ENCODE measurements at places on chromosomes 4 and X.
A peak's percentile ranks its signal among the peaks of the same experiment; 100 is the strongest.

DNA sequence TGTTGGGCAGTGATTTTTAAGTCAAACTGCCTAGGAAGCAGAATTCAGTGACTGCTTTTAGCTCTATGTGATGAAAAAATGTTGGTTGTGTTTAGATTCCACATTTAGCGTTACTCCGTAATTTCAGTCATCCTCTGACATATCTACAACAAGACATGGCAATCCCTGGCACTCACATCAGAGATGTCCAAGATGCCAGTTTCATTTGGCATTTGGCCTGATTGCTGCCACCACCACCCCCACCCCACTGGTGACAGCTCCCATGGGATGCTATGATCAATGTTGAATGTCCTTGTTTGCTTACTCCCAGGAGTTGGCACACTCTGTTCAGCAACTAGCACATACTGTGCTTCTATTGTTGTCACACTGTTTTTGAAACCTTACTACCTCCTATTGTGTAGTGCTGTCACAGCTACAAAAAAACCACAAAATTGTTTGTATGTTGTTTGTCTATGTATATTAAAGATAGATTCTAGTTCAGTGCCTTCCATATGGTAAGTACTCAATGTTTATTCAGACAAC, 101.4 kb downstream of the AWAT2 start:
- no peak for DNase-seq

- DNase-seq, result no peak
These were observed 12.6 kb downstream of the SRD5A3 start for GRCh38 chr4:55358668-55359067.

DNA sequence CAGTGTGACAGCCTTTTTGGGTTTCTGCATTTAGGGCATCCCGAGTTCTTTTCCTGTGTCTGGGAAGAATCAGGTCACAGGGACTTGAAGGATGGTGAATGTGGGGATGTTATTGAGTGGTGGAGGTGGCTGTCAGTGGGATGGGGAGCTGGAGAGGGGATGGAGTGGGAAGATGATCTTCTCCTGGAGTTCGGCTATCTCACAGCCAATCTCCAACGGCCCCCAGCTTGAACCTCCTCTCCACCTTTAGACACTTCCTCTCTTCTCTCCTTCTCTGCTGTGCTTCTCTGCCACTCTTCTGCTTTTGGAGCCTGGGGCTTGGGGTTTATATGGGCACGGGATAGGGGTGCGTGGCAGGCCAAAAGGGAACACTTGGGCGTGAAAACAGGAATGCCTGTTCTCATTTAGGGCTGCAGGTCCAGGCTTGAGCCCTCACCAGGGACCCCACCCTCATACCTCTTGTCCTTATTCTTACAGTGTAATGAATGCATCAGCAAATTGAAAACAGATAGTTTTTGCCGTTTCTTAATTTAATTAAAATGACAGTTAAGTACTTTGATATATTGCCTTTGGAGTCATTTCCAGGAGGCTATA, 37.5 kb downstream of the USP9X start:
- no peak for DNase-seq

DNA sequence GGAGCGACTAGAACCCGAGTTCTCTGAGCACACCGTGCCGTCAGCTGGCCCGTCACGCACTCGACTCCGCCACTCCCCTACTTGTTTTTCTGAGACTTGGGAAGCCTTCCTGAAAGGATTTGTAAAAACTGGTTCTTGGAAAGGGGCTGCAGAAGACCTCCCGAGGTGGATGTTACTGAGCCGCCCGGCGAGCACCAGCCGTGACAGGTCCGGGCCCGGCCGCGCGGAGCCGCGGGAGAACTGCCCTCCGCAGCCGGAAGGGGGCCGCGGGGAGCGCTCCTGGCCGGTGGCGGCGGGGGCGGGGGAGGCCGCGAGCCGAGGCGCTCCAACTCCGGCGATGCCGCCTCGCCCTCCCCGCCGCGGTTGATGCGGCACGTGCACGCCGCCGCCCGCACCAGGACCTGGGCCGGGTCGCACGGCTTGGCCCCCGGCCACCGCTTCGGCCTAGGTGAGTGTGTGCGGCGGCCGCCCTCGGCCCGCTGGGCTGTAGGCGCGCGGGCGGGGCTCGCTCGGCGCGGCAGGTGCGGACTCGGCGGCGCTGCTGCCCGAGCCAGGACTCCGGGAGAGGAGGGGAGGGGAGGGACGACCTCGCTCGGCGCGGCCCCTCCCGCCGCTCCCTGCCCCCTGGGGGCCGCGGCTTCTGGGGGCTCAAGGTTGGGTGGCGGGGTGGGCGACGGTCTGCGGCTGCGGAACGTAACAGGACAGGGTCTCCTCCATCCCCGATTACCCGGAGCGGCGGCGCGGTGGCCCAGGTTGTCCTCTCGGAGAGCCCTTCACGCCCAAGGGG, 1.7 kb downstream of the SPRY1 start:
- DNase-seq, result peak; percentile 68

DNA sequence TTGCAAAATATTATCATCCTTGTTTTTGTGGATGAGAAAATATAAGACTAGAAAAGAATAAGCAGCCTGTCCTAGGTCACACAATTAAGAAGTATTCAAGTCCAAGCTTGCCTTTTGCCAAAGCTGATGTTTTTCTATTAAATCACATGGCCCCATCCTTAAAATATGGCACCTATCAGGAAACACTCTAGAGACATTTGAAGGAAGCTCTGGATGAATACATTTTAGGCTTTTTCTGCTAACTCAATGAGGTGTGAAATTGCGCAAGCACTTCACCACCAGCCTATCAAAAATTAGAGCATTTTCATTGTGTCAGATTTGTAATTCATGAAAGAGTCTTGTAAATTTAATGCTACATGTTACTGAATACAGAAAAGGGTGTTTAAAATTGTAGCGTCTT, 251.1 kb upstream of the MAD2L1 start:
- no peak for DNase-seq

DNA sequence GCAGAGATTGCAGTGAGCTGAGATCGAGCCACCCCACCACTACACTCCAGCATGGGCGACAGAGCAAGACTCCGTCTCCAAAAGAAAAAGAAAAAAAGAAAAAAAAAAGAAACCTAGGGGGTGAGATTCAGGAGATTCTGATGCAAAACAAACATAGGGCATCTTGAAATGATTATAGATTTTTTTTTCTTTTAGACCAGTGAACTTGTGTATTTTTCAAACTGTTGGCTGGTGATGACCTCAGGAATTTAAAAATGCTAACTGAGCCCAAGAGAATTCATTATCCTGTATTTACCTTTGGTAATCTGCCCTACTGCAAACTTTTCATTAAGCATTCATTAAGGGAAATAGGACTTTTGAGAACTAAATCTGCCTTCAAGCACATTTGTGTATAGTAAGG, 20.6 kb downstream of the ATP10D start:
- DNase-seq, result no peak

DNA sequence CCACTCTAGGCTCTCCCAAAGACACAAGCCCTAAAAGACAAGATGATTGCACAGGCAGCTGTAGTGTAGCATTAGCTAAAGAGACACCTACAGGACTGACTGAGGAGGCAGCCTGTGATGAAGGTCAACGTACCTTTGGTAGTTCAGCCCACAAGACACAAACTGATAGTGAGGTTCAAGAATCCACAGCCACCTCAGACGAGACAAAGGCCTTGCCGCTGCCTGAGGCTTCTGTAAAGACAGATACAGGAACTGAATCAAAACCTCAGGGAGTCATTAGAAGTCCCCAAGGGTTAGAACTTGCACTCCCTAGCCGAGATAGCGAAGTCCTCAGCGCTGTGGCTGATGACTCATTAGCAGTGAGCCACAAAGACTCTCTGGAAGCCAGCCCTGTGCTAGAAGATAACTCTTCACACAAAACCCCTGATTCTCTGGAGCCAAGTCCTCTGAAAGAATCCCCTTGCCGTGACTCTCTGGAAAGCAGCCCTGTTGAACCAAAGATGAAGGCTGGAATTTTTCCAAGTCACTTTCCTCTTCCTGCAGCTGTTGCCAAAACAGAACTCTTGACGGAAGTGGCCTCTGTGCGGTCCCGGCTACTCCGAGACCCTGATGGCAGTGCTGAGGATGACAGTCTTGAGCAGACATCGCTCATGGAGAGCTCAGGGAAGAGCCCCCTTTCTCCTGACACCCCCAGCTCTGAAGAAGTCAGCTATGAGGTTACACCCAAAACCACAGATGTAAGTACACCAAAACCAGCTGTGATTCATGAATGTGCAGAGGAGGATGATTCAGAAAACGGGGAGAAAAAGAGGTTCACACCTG, 306.3 kb downstream of the ANK2 start:
- no peak for DNase-seq

- DNase-seq, result no peak
These were observed 6.9 kb downstream of the CLCN3 start for GRCh38 chr4:169627307-169627706.

DNA sequence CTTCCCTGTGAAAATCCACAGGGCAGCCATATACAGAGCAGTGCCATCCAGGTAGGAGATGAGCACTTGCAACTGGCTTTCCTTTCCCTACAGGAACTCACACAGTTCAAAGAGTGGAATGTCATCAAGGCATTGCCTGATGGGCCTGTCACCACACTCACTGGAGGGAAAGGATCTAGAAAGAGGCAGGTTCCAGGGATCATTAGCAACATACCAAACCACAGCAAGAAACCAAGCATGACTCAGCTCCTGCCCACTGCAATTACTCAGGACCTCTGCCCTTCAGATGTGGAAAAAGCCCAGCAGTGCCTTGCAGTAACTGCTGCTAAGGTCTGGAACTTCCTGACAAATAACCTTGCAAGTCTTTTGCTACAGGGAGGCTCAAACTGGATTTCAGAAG, 101.2 kb downstream of the ZNF674 start:
- no peak for DNase-seq

- DNase-seq, result no peak
These were observed 3.3 kb upstream of the CBR4 start for GRCh38 chr4:169013396-169013795.

DNA sequence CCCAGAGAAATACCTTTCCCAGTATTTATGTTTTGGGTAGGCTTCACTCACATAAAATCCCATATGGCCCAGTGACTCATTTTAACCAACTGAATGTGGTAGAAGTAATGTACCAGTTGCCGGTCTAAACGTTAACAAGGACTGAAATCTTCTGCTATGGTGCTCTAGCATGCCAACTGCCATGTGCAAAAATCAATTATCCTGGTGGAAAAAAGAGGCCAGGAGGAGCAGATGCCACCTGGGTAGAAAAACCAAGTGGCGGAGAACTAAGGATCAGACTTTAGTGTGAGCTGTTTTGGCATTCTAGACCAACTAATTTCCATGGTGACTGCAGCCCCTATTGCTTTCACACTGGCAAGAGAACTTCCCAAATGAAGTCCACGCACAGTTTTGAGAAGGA, 1660.7 kb upstream of the ADGRL3 start:
- DNase-seq, result no peak

DNA sequence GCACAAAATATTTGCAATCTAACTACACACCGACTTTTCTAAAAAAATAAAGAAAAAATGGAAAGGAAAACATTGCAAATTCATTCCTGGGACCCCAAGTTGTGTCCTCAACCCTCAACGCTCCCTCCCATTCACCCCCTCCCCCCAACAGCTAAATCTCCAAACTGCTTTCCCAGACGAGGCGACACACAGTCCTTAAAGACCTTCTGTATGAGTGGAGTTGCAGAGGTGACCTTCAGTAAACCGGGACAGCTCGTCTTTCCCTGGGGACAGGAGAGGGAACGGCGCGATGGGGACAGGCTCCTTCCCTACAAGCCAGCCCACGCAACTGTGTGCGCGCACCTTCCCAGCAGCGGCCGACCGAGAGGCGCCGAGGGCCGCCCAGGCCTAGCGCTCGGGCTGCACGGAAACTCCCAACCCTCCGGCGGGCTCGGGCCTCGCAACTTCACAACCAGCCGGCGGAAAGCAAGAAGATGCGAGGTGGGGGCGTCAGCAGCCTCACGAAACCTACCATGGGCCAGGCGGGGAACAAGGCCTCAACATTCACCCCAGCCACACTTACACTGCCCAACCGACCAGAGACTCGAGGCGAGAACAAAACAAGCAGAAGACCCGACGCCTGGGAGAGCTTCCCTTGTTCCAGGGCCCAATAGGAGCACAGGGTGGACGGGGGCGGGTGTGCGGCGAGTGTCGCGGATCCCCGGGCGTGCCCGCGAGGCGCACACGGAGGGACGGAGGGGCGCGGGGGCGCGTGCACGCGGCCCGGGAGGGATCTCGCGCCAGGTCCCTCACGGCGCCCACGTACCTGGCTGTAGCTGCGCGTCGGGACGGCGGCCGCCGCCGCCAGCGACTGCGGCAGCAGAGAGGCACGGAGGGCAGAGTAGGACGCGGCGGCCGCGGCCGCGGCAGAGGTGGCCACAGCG, 763 bp downstream of the GRSF1 start:
- peak; percentile 66 for DNase-seq

GRCh38 chr4:117801756-117802155, 232.5 kb upstream of the NDST3 start:
- no peak for DNase-seq

- no peak for DNase-seq
These were observed 100.0 kb downstream of the TEX13A start for GRCh38 chrX:105120463-105120862.

GRCh38 chrX:45766981-45767501, 566.4 kb upstream of the DIPK2B start:
- DNase-seq, result no peak

Measured in testis (tissue), 5 donors.